ENCODE measurements at places on chromosomes 2 and 18.

DNA sequence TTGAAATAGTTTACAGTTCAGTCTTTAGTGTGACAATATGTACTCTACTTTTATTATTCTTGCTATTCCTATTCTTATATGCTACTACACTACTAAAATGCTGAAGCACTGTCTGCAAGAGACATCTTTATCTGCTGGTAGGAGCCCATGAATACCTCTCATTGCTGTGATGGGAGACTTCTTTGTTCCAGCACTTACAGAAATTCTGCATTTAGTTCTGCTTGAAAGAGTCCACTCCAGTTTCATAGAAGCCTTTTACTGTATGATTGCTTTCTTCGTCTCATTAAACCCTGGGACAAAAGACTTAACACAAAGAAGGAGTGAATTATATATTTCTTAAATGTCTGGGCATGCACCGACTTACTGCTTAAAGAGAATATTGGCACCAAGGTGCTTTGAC lies 272.7 kb downstream of the CD226 start:
- no peak for DNase-seq

GRCh38 chr2:52113338-52113737 lies 1081.4 kb upstream of the NRXN1 start:
- DNase-seq: no peak

DNA sequence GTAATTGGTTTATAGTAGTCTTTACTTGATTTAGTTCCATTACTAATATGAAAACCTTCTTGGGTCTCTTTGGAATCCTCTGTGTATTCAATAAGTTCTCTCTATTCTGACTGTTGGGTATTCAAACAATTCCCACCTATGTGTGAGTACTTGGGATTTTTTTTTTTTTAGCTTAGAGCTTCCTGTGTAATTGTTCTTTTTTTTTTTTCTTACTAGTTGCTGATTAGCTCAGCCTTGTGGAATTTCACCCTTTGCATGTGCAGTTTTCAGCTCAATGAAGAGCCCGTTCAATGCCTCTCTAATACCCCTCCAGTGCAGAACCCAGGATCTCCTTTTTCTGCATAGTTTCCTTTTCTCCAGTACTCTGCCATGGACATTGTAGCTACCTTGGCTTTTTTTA lies 339.1 kb upstream of the GALNT5 start:
- DNase-seq: no peak

GRCh38 chr2:240597419-240598181 lies 11.1 kb downstream of the CAPN10 start:
- DNase-seq: no peak

DNA sequence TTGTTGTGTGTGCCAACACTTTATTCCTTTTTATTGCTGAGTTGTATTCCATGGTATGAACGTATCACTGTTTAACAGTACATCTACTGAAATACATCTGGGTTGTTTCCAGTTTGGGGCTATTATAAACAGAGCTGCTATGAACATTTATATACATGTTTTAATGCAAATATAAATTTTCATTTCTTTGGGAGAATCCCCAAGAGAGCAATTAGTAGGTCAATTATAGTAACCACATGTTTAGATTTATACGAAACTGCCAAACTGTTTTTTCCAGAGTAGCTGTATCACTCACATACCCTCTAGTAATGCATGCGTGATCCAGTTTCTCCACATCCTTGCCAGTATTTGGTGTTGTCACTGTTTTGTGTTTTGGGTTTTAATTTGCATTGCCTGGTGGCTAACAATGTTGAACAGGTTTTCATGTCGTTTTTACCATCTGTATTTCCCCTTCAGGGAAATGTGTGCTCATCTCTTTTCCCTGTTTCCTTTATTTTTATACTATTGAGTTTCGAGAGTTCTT lies 81.0 kb downstream of the TMEM131 start:
- DNase-seq: no peak

- DNase-seq: no peak
Measured at GRCh38 chr2:45806563-45807358, 155.3 kb downstream of the PRKCE start.

- no peak for DNase-seq
Measured at GRCh38 chr2:48173141-48173540, 266.8 kb upstream of the FBXO11 start.

GRCh38 chr2:21429747-21430146 lies 306.0 kb downstream of the TDRD15 start:
- DNase-seq: no peak

GRCh38 chr18:22504251-22505030 lies 86.7 kb upstream of the CTAGE1 start:
- no peak for DNase-seq
